ENCODE measurements at places on chromosomes 2 and 18. TPM values are rescaled to one million over a fixed set of nuclear protein-coding genes. Genes with fewer than 3 reads are reported as not detected.

Gene GCG
- polyA plus RNA-seq = not detected

Gene LRRTM4
- polyA plus RNA-seq = 0.87 TPM

Gene DNAJC5G
- polyA plus RNA-seq = 0.60 TPM

Gene DHRS9
- polyA plus RNA-seq = 0.58 TPM

Gene SLC38A11
- 16.3 TPM for polyA plus RNA-seq

Gene CACNB4
- polyA plus RNA-seq = 13.3 TPM

Gene C2orf81
- polyA plus RNA-seq = 9.2 TPM

Gene ST8SIA3
- polyA plus RNA-seq = not detected

Gene FIGN
- 9.3 TPM for polyA plus RNA-seq

Gene FAM110C
- 10.0 TPM for polyA plus RNA-seq

Gene LHCGR
- polyA plus RNA-seq = 0.64 TPM

Gene FARSB
- polyA plus RNA-seq = 26.9 TPM

Gene MAP3K19
- polyA plus RNA-seq = 0.30 TPM

Gene COL3A1
- 906 TPM for polyA plus RNA-seq

All from renal pelvis (tissue), 12 donors.